NCI-H748 treated with DMSO at 0.1 percent for 48 hours (cell line): ENCODE measurements at places on chromosomes 12 and 14.

- DNase-seq, result no peak
Measured at GRCh38 chr14:104806625-104807465, 5.9 kb downstream of the ZBTB42 start.

- DNase-seq, result no peak
Measured at GRCh38 chr14:24056800-24057184, 5.0 kb downstream of the CARMIL3 start.

- DNase-seq, result no peak
Measured at GRCh38 chr12:53101931-53102781, 1.1 kb upstream of the SOAT2 start.

GRCh38 chr12:76032043-76032981 lies 736 bp upstream of the PHLDA1 start:
- no peak for DNase-seq

- no peak for DNase-seq
Measured at GRCh38 chr12:93762912-93763553, 85.9 kb downstream of the CRADD start.

DNA sequence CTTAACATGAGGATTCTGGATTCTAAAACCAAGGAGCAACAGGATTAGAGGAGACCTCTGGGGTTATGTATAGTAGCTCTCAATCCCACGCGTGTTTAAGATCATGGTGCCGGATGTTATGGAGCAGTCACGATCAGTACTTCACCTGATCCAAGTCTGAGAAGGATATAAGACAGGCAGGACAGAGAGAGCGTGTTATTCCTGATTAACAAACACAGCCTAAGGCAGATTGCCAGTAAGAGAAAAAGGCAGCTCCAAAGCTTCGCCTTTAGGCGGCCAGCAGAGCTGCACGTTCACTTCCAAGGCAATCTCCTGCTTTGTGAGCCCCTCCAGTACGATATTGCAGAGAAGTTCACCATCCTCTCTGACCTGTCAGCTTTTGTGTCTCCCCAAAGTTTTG lies 5.5 kb downstream of the SETD3 start:
- DNase-seq, result no peak

GRCh38 chr14:99380991-99381687 lies 99.5 kb downstream of the SETD3 start:
- DNase-seq, result no peak

GRCh38 chr12:11822081-11822834 lies 172.8 kb downstream of the ETV6 start:
- no peak for DNase-seq

- peak; percentile 75 for DNase-seq
Measured at GRCh38 chr14:22929961-22930364, 787 bp upstream of the PRMT5 start.

DNA sequence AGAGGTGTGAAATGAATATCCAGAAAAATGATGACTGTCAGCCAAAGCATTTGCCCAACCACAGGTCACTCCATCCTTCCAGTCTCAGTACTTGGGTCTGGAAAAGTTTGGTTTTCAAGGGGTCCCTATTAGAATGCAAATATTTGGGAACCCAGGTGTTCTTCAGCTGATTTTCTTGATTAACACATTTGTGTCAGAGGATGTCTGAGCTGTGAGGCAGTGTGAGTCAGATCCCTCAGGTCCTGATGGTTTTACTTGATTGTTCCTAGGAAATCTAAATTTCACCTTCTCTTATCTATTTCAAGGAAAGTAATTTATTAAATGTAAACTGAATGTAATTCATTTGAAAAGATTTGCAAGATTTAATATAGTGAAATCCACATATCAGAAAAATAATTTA lies 71.5 kb downstream of the SSPN start:
- no peak for DNase-seq

DNA sequence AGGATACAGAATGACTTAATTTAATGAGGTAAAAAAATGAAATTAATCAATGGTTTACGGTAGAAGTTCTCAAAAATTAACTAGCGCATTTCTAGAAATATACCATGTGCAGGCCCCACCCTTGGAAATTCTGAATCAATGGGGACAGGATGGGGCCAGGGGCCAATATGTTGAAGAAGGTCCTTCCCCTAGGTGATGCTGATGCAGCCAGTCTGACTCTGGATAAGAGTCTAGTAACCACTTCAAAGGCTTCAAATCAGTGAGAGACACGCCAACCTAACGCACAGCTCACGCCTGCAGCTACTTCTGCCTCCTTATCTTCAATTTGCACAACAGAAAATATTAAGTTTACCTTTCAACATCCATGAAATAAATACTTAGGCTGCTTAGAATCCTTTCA lies 14.9 kb downstream of the GIT2 start:
- no peak for DNase-seq

GRCh38 chr14:74160763-74161162 lies 76.0 kb downstream of the LIN52 start:
- no peak for DNase-seq

DNA sequence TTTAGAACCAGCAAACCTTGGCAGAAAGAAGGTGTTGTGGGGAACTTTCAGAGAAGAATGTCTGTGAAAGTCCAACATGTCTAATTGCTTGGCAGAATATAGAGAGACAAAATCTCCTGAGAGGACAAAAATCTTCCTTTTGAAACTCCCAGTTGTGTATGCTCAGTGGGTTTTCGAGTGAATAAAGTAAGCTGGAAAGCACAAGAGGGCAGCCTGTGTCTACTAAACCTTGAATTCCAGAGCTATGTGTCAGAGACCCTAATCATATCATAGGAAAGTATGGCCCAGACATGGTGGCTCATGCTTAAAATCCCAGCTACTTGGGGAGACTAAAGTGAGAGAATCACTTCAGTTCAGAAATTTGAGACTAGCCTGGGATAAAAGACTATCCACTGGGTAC lies 661.2 kb downstream of the SLC16A7 start:
- no peak for DNase-seq

GRCh38 chr14:75559451-75560222 lies 18.8 kb upstream of the FLVCR2 start:
- DNase-seq, result no peak

DNA sequence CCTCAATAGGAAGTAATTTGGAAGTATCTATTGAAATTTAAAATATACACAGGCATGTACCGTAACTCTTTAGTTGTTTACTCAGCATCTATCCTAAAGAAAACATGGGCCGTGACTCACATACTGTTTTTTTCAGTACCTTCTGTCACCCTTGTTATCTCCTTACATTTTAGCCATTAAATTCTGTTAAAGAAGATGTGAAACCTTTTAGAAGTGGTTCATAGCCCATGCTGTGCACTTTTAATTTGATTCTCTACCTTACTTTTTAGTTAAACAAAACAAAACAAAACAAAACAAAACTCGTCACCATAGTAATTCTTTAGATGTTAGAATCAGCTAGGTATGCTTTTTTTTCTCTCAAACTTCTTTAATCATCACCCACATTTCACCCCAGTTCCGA lies 494.4 kb upstream of the RGS6 start:
- no peak for DNase-seq

GRCh38 chr12:55626154-55626553 lies 10.5 kb upstream of the OR10P1 start:
- DNase-seq, result no peak

DNA sequence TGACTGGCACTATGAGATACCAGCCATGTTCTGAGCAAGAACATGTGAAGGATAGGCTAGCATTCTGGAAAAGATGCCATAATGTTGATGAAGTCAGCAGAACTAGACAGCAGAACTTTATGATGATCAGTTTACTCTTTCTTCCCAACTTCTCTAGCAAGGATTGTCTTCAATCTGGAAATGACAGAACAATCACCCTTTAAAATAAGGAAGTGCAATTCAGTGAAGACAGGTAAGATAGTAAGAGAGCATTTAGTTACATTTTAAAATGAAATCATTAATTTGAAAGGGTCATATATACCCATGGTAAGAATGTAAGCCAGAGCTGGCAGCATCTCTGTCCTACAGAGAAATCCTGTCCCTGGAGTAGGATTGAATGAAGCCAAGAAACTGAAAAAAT lies 66.0 kb upstream of the C12orf71 start:
- no peak for DNase-seq
